ENCODE measurements at places on chromosomes 16 and 17.

DNA sequence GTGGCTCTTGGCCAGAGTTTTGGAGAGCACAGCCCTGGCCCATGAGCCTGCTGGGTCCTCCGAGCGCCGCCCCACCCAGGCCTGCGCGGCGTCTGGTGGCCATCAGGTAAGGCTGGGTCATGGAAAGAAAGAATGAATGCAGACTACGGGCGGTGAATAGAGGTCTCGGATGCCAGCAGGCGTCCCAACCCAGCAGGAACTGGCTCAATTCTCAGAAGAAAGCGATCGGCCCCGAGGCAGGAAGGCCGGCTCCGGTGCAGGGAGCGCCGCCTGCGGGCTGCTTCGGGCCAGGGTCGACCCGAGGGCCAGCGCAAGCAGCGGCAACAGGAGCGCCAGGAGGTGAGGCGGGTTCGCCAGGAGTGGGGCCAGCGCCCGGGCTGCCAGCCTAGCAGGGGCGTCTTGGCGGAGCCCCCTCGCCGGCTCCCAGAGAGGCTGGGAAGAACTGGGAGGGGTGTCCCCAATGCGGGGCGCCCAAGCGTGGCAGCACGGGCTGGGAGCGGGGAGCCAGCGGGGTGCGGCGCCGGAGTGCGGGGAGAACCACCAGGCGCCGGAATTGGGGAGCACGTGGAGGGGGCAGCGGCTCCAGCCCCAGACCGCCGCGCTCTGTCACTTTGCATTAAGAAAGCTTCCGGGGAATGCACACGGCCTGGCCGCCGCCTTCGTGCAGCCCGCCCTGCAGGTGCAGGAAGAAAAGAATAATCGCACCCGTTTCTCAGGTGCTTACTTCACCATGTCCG is 7.1 kb upstream of the TMC5 start:
- no peak for DNase-seq

GRCh38 chr17:6160911-6161855 is 91.0 kb downstream of the WSCD1 start:
- DNase-seq = no peak

GRCh38 chr16:59195242-59195641 is 461.1 kb upstream of the GOT2 start:
- DNase-seq = no peak

GRCh38 chr17:80472996-80473395 is 3.4 kb downstream of the NPTX1 start:
- no peak for DNase-seq

- DNase-seq = no peak
These were observed 8.4 kb downstream of the C16orf95 start for GRCh38 chr16:87308826-87309225.

DNA sequence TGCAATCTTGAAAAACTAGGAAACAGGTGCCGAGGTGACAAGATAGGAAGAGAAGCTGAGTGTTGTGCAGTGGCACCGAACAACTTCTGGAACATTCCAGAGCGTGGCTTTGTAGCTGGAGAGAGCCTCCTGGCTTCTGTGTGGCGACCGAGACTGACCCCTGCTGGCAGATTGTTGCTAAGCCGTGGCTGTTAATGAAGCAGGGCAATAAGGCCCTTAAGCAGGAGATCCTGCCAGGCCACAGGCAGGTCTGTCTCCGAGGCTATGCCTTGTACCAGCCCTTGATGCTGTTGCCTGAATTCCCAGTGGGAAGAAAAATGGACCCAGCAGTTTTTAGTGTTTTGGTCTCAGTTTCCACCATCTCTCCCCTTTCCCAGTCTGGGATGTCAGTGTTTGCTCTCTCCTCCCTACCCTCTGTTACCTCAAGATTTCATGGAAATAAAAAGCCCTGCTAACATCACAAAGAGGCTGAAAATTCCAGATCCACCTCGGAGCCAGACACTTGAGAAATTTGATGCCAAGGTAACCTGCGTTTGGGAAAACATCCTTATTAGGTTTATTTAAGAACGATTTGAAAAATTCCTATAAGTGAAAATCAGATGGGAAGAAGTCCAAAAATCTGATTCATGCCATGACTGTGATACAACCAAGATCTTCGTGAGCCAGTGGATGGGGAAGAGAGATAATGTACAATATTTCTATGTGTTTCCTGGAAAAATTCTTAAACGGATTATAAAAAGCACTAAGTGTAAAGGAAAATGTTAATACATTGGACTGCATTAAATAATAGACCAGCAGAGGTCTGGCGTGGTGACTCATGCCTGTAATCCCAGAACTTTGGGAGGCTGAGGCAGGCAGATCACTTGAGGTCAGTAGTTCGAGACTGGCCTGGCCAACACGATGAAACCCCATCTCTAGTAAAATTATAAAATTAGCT is 265.1 kb downstream of the PRKCA start:
- peak; percentile 83 for DNase-seq

GRCh38 chr17:34874478-34874877 is 86.8 kb downstream of the CCT6B start:
- no peak for DNase-seq

DNA sequence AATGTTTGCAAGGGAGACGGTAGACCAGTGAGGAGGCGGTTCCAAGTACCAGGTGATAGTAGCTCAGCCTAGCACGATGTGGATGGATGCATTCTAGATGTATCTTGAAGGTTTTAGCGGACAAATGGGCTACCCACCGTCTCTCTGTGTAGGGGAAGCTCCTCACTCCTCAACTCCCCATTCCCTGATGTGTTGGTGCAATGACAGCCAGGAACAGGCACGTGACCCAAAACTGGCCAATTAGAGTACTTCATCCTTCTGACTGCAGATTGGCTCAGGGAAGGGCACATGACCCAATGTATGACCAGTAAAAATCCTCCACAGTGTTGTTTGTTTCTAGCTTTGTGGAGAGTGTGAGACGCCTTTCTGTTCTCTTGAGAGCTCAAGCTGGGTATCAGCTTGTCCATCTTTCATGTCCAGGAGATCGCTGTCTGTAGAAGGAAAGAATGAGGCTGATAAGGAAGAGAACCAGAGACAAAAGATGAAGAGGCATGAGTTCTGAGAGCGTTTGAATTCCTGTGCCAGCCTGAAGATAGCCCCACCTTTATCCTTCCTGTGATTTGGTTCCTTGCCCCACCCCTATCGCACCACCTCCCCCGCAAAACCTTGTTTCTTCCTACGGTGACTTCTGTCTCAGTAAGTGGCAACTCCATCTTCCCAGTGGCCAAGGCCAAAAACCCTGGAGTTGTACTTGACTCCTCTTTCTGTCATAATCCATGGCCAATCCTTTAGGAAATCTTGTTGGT is 2.3 kb upstream of the BORCS6 start:
- DNase-seq = no peak

GRCh38 chr16:72198021-72198711 is 26.2 kb upstream of the PMFBP1 start:
- DNase-seq = no peak

- DNase-seq = no peak
These were observed 20.4 kb downstream of the TMC6 start for GRCh38 chr17:78107976-78108725.

DNA sequence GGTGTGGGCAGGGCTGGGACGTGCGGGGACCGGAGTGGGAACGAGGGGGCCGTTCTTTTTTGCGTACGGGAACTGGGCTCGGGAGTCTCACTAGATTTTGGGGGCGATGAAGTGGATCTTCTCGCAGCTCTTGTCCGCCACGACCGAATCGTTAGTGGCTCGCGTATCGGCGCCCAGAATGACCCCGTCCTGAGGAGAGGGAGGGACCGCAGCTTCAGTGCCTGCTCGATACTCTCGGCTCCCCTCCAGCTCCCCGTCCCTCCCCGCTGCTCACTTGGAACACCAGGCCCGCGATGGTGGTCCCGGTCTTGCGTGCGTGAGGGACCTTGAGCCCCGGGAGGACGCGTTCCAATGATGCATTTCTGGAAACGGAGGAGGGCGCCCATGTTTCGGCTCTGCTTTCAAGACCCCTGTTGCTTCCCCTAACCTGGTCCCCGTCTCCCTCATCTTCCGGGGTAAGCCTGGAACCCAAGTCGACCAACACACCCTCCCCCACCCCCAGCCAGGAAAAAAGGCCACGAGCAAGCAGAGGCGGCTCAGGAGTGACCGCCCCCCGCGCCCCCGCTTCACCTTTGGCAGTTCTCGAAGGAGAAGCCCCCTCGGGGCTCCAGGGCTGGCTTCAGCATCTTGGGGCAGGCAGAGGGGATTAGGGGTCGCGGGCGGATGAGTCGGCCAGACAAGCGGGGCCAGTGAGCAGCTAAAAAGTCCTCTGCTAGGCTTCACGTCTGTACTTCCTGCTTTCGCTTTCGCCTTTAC is at the start of gene PSMB10:
TSS of gene PSMB10 (minus strand) at position 727 of the 756 bp plus-strand sequence. CDS start at position 626, 101 bp downstream.
- DNase-seq = peak; percentile 67

GRCh38 chr16:79698341-79698753 is 97.8 kb upstream of the MAF start:
- DNase-seq = no peak

GRCh38 chr17:48615047-48615962 is at the start of gene HOXB8:
Gene HOXB8, minus strand, starts transcription at chr17:48615292. Its CDS starts 588 bp downstream, at chr17:48614704.
- no peak for DNase-seq

DNA sequence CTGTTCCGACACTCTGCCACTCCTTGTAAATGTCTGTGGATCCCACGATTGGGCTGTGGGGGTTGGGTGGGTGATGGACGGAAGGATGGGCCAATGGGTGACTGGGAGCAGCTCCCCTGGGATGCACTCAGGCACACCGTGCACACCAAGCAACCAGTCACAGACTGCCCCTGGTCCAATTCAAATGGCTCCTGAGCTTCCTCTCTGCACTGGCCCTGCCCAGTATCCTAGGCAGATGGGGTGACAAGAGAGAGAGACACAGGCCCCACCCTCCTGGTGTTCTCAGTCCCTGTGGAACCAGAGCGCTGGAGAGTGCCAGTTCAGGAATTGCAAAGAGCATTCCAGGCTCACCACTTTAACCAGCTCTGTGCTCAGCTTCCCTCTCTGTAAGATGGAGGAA is 32.8 kb downstream of the BEAN1 start:
- DNase-seq = no peak

- DNase-seq = no peak
These were observed at the start of gene UBTF for GRCh38 chr17:44219616-44220212. Gene UBTF, minus strand, starts transcription at chr17:44219675. Its CDS starts 1,446 bp downstream, at chr17:44218229.
